Upper lobe of right lung (tissue), 1 donor: ENCODE measurements at places on chromosomes 7 and 10. TPM values are rescaled to one million over a fixed set of nuclear protein-coding genes. Genes with fewer than 3 reads are reported as not detected.

GRCh38 chr10:1629326-1630198, 107.8 kb downstream of the ADARB2 start:
- peak; percentile 36 for DNase-seq

DNA sequence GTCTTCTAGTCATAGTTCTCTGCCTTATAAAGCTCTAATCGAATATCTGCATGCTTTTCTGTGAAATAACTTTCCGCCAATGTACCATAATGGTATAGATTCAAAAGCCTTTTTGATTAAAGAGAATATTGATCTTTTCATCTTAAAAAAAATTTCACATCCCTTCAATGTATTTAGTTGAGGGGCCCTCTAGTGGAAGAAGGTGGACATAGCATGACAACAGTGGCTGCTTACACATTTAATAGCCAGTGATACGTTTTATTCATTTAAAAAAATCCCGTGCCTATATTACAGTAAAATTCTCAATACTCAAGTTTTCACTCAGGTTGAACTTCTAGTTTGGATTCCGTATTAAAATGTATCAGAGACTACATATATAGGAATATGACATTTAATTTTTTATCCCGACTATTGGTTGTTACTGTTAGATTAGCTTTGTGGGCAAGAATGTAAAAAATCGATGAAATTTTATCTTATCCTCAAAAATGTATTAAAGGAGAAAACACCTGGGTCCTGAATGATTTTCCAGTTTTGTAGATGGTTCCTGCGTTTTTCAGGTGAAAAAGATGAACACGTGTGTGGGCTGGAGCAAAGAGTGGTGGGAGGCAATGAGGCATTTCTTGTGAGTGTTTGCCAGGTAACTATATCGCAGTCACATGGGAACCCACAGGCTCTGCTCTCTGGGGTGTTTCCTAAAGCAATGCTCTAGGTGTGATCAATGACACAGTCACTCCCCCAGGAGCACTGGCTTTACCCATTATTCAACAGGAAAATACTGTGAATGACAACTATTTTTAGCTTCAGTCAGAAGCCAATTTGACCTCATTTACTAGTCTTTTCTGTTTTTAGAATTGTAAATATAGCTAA, 24.1 kb upstream of the PNLIP start:
- DNase-seq = no peak

DNA sequence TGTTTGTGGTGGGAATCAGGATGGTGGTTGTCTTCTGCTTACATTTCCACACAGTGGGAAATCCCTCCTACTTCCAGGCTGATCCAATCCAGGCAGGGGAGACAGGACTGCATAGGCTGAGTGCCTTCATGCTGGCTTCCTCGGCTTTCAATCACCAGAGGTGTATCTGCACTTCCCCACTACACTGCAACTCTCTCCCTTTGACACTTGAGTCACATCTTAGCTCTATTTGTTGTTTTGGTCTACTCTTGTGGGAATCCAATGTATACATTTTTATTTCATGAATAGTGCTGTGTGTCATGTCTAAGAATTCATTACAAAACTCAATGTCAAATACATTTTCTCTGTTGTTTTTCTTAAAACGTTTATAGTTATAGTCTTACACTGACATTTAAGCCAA, 735.6 kb downstream of the XPNPEP1 start:
- no peak for DNase-seq

DNA sequence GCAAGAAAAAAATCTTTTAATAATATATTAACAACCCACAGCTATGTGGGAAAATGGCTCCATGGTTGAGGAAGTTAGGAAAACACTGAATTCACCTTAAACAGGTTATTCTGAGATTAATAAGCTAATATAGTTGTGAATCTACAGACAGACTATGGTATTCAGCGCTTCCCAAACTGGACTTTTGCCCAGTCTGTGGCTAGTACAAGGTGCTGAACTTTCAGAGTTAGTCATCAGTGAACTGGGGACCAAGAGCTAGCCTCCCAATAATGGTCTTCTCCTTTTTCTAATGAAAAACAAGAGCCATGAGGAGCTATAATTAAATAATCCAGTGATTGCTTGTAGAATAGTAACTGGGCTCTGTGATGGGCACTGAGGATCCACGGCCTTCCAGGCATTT, 65.3 kb downstream of the FRMPD2 start:
- DNase-seq = no peak

The CLIP2 gene
- total RNA-seq = 24.3 TPM

The MINDY4 gene
- 20.1 TPM for total RNA-seq

DNA sequence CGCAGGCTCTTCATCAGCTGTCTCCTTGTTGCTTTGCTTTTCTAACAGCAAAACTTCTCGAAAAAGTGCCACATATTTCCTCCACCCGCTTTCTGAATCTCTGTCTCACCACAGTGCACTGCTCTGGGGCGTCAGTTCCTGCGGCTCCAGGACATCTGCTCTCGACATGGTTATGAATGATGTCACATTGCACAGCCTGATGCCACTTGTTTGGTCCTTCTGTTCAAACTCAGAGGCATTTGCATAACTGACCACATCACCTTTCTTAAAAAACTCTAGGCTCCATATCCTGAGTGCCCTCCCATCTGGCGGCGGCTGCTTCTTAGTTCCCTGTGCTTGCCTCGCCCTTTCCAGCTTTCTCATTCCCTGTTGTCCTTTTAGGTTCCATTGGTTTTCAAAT, 469.3 kb upstream of the COBL start:
- no peak for DNase-seq
